ENCODE measurements at places on chromosomes 12 and 14.

DNA sequence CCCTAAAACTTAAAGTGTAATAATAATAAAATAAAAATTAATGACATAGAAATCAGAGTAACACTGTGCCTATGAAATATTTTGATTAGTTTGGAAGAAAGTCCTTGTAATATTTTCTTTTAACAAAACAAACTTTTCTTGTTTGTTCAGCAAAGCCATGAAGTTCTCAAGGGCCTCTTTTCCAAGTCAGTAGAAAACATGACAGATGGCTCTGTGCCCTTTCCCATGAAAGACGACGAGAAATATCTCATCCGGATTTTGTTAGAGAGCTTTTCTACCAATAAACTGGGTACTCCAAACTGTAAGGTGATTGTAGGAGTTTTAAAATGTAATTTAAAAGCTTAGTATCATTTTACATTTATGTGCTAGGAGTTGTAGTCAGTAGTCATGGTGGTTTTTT lies 54.5 kb upstream of the ASPG start:
- no peak for DNase-seq

DNA sequence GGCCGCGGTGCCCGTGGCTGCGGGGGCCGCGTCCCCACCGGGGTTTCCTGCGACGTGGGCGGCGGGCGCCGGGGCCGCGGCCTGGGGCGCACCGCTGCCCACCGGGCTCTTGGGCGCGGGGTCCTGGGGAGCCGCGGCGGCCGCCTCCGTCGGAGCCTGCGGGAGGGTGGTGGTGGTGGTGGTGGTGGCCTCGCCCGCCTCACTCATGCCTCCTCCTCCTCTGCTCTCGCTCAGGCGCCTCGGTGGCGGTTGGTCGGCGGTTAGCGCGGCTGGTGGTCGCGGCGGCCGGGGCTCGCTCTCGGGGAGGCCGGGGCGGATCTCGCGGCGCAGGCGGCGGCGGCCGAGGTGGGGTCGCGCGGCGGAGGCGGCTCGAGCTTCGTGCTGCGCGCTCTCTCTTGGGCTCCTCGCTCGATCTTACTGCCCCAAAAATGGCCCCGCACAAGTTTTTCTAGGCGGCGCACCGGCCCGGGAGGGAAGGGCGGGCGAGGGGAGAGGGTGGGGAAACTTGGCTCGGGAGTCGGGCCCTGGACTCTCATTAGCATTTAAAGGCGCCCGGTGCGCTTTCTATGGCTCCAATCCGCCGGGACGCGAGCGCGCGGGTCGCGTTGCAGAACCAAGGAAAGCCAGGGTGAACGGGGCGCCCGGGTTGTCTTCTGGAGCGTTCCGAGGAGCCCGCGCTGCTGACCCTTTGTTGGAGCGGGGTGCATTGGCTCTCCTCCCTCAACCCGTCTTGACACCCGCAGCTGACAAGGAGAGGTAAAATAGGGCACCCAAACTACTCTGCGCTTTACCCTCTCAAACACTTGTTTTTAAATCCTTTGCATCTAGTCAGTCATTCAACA lies at the start of gene YBX3:
TSS of gene YBX3 (minus strand) at position 419 of the 842 bp plus-strand sequence. CDS start at position 207, 212 bp downstream.
- peak; percentile 92 for DNase-seq

DNA sequence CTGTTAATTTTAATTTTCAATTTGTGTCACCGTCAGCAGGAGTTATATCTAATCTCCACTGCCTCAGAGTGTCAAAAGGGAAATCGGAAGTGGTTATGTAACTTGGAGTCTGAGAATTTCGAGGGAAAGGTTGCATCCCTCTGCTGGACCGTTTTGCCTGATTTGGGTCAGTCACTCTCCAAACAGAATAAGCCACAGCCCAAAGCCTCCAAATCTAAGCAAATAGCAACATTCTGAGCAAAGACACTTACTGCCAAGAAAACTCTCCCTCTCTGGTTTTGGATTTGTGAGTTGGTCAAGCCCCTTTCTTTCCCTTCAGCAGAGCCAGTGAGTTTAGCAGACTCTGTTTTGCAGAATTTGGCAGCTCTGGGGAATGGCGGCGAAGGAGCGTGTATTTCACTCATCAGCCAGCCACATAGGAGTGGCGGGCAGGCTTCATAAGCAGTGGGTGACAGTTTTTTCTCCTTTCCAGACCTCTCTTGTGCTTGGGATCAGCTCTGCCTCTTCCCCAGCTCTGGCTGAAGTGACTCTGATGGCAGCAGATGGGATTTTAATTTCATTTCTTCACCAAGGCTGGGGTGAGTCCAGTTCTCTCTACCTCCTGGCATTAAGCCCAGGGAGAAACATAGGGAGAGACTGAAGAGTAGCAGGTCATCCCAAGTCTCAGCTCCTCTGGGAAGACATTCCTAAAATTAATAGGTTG lies 218.7 kb upstream of the NOS1 start:
- DNase-seq, result no peak

- no peak for DNase-seq
Observed at GRCh38 chr12:117603316-117604113, 242.1 kb upstream of the NOS1 start.

DNA sequence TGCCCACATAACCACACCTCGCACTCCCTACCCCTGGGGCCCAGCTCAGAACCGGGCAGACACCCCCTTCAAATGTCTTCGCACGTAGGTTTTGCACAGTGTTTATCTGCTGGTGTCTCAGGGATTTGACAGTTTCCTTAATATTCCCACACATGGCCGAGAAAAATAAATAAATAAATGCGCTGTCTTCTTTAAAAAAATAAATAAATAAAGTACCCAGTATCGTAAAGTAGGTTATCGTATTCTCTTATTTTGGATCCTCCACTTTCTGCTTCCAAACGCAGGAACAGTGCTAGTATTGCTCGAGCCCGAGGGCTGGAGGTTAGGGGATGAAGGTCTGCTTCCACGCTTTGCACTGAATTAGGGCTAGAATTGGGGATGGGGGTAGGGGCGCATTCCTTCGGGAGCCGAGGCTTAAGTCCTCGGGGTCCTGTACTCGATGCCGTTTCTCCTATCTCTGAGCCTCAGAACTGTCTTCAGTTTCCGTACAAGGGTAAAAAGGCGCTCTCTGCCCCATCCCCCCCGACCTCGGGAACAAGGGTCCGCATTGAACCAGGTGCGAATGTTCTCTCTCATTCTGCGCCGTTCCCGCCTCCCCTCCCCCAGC lies 710 bp upstream of the FOS start:
- no peak for DNase-seq

DNA sequence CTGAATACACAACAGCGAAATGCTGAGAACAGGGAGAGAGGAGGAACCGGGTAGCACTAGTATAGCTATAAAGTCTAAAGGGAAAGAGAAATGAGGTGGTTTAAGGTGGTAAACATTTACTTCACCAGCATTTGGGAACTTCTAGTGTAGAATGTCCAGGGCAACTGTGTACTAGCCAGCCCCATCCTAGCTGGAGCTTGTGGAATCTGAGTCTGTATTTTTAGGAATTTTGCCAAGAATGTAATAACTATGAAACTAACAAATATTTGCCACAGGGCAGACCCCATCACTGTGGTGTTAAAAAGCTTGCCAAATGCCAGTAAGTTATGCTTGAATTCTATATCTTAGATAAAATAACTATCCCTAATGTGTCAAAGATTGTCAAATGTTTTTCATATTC lies 398.9 kb upstream of the MIS18BP1 start:
- DNase-seq, result no peak

- peak; percentile 87 for DNase-seq
Observed at GRCh38 chr12:111775205-111776193, 8.8 kb downstream of the ALDH2 start.

DNA sequence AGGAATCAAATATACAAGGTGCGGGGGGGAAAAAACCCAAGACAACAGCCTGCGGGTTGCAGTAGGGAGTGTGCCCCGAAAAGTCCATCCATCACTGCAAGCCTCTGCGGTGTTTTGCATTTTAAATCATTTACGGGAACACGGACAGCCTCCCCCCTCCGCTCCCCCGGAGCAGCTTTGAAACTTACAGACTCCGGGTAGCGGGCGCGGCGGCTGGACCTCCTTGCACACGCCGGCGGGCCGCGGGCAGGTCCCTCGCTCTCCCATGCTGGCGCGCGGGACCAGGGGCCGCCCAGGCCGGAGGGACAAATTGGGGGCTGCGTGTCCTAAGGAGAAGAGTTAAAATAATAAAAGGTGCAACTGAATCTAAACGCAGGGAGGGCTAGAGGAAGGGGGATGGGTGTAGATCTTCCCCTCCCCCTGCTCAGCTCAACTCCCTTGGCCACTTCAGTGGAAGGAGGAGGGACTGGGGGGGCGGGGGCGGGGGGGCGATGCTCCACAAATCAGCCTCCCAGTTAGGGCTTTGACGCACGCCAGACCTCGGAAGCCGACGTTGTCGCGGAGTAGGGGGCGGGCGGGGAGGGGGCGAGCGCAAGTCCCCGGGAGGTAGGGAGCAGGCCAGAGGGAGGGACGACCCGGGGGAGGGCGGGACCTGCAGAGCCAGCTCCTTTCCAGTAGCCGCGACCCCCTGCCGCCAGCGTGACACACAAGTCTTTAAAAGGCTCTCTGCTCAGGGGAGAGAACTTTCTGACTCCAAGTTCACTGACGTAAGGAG lies at the start of gene KCNJ8:
TSS of gene KCNJ8 (minus strand) at position 349 of the 775 bp plus-strand sequence. CDS start 1,090 bp downstream, outside the sequence.
- peak; percentile 70 for DNase-seq

GRCh38 chr12:89544681-89545184 lies 18.9 kb upstream of the POC1B start:
- DNase-seq, result peak; percentile 57

DNA sequence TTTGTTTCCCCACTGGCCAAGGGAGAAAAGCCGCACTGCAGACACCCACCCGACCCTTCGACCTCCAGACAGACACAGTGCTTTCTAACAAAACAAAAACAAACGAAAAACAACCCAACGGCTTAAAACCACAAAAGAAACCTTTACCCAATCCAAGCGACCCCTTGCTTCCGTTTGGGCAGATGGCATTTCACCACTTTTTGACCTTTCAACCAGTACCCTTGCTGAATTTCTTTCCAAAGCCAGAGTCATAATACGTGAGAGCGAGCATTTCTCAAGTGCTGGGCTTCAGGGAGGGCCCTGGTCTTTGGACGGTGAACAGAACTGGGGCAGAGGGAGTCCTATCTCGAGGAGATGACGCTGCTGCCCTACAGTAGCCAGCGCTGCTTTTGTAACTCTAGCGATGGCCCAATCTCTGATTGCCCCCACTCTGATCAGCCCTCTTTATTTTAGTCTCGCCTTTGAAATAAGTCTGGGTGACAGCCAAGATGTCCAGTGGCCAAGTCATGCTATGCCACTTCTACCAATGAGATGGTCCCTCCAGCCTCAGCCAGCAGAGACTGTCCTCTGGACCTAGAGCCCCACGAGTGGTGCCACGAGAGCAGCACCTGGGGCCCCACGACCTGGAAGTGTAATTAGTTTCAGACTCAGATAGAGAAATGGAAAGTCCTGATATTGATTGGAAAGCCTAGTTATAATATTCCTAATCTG lies 21.9 kb upstream of the ADIPOR2 start:
- DNase-seq, result no peak

GRCh38 chr14:95884377-95884776 lies 7.7 kb downstream of the TUNAR start:
- no peak for DNase-seq

- DNase-seq, result no peak
Observed at GRCh38 chr12:132173135-132174014, 29.1 kb downstream of the NOC4L start.

DNA sequence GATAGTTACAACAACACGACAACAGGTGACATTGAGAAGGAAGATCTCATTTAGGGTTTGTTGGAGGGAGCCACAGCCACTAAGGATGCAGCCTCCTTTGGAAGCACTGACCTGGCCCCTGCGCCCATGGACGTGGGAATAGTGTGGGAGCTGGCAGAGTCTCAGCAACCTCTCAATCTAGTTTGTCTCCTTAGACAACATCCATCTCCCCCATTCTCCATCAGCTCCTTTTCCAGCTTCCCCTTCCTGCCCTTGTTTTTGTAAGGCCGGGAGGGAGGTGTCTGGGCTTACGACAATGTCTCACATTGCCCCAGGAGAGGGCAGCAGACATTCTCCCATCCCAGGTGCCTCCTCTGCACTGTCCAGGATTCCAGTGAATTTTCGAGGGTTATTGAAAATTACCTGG lies 170.2 kb upstream of the PZP start:
- DNase-seq, result no peak

DNA sequence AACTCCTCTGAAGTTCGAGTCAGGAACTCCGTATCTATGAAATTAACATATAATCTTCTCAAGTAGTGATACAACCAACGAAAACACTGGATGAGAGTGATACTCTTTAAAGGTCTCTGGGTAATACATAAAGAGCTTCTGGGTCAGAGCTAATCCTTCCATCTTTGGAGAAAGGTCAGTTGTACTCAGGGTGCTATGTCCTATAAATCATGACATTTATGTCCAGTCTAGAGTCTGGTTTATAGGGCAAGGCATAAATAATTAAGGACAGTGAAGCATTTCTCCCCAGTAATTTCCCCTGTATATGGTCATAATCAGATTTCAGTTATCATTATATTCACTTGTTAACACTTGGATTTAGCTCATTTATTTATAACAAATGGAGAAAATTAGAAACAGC lies 90.6 kb downstream of the ACSS3 start:
- no peak for DNase-seq

- DNase-seq, result no peak
Observed at GRCh38 chr12:107344035-107344808, 250.9 kb upstream of the CRY1 start.

- DNase-seq, result no peak
Observed at GRCh38 chr12:13941258-13942249, 39.8 kb downstream of the GRIN2B start.

DNA sequence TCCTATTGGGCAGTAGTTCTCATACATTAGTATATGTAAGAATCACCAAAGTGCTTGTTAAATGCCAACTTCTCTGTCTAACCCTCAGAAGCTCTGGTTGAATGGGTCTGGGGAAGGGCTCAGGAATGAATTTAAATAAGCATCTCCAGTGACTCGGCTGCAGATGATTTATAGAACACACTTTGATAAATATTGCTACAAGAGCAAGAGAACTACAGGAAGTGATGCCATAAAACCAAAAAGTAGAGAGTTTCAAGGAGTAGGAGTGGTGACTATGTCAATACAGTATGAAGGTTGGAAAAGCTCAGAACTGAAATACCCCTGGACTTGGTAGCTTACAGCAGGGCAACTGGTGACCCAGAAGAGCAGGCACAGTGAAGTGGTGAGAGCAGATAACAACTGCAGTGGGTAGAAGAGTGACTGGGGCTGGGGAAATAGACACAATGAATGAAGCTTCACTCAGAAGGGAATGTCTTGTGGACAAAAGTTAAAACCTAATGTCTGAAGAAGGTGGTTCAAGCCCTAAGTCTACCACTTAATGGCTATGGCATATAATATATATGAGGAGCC lies 8.0 kb upstream of the PLEKHA5 start:
- no peak for DNase-seq

- DNase-seq, result no peak
Observed at GRCh38 chr12:117774941-117775775, 193.6 kb downstream of the KSR2 start.

Data from sciatic nerve (tissue), 2 donors.